ENCODE measurements at places on chromosomes 2 and 18. TPM values are rescaled to one million over a fixed set of nuclear protein-coding genes. Genes with fewer than 3 reads are reported as not detected.

DNA sequence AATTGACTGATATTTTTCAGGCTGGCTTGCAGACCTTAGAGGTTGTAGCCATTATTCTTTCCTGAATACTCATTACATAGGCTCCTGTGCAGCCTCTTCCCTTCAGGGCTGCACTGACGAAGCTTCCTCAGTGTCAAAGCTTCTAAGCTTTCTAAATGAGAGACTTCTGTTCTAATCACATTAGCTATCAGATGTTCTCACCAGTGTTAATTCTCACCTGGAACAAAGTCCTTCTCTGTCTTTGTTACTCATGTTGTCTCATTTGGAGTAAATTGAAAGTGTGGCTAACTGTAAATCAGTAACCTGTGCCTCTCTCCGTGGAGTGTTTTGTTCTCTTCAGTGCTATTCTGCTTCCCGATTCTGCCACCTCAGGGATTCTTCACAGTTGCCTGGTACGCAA is 76.9 kb downstream of the MC4R start:
- DNase-seq, result no peak

DNA sequence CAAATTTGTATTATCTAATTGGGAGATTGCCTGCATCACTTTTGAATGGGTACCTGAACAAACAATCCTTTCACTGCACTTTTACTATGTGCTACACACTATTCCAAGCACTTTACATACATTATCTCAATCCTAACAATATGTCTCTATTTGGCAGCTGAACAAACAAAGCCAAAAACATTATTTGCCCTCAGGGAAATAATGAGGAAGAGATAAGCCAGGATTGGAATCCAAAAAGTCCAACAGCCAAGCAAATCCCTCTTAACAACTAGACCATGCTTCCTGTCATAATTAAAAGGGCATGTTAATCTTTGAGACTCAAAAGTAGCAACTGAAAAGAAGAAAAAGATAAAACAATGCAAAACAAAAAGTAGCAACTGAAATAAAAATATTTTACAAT is 32.1 kb downstream of the RPRD1A start:
- DNase-seq, result no peak

- DNase-seq, result no peak
Measured at GRCh38 chr2:25405611-25406295, 64.0 kb upstream of the DNMT3A start.

GRCh38 chr2:236614551-236614950 is 44.9 kb downstream of the ACKR3 start:
- no peak for DNase-seq

SPATA3 gene
- not detected for total RNA-seq

DNA sequence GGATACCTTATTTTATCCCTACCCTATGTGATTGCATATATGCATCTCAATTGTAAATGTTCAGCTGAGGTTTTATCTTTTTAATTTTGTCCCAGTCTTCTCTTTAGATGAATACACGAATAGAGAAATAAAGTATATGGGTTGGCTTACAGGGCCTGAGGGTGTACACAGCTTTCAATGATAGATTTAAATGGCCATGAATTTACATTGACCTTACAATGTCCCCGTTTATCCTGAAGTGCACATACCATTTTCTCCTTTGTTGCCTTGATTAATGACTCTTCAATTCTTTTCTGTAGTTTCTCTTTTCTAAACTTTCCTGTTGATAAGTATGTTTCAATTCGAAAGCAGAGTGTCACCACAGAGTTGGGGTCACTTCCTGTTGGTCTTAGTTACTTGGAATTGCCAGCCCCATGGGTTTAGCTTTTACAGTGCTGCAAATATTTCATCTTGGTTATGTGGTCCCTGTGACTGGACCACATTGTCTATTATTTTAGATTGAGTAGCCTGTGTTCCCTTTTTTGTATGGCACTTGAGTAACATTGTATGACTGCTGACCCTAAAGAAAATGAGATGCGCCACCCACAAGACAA is 1616.3 kb upstream of the ACVR2A start:
- DNase-seq, result no peak

DNA sequence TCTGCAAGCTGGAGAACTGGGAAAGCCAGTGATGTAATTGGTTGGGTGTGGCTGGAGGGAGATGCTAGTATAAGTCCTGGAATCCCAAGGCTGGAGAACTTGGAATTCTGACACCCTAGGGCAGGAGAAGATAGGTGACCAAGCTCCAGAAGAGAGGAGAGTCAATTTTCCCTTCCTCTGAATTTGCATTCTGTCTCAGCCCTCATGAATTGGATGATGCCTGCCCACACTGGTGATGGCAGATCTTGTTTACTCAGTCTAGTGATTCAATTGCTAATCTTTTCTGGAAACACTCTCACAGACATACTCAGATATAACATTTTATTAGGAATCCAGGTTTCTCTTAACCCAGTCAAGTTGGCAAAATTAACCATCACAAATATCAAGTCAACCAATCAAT is 287.2 kb downstream of the RDH14 start:
- DNase-seq, result no peak
